T-helper 2 cell (primary cell): ENCODE measurements at places on chromosomes 2 and 18.

DNA sequence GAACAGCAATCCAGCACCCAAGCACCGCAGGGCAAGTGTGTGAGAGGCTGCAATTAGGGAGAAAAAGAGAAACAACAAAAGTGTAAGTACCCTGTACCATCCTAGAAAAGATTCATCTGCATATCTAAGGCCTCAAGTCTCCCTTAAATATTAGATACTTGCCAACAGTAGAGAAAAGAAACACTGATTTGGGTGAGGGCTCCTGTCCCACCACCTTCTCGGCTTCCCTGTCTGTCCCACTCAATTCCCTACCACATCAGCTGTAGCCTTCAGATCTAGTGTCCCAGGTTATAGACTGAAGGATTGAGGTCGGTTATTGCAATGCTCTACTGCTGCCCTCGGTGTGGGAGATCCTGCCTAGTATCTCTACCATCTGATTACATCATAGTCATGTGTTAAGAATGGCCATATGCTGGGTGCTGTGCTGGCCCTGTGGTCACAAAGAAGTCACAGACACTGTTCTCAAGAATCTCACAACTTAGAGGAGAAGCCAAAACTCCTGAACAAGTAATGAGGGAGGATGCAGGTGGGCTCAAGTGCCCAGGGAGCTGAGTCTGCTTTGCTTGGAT, 2.5 kb downstream of the RAX start:
- no peak for DNase-seq

DNA sequence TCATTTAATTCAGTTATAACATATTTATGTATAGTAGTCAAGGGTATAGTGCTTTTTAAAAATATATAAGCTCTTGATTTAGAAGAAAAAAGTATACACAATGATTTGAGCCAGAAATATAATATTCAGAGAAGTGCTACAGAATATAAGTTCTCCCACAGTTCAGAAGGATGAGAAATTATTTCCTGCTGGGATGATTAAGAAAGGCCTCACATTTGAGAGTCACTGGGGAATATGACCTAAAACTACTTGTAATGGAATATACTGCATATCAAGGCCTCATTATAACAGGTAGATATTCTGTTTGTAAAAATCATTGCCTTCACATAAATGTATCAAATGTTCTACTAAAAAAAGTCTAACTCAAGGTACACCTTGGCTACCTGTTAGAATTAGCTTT, 203.5 kb downstream of the MBD2 start:
- no peak for DNase-seq

GRCh38 chr2:39099870-39100728, 20.8 kb downstream of the SOS1 start:
- no peak for DNase-seq

- DNase-seq, result no peak
These were observed 109.8 kb downstream of the CCDC178 start for GRCh38 chr18:33330711-33331110.

DNA sequence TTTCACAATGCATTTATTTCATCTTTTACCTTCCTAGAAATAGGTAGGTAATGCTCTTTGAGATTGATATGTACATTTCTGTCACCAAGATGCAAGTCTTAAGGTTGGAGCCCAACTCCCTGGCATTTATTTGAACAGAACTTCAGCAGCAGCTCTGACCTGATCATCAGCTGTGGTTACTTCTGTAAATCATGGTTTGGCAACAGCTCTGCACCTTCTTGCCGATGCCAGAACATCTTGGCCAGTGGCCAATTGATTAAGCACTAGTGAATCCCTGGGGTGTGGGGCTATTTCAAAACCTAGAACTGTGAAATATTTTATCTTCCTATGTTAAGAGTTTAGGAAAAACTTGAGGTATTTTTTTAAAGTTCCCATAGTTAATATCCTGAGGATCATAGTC, 124.8 kb upstream of the NYAP2 start:
- no peak for DNase-seq

DNA sequence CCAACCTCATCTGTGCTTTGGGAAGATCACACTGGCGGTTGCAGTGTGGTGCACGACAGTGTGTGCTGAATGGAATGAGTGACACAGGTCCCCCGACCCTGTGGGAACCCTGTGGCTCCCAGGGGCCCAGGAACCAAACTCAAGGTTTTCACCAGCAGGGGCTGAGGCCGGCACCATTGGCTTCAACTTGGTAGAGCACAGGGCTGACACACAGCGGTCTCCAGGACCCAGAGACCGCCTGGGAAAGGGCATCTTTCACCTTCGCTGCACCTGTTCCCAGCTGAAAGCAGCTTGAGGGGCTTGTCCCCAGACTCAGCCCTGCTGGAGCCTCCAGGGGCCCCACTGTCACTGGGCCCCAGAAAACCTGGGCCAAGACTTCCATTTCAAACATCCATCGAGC, 59.0 kb upstream of the ODC1 start:
- DNase-seq, result no peak

- DNase-seq, result no peak
These were observed 467.3 kb upstream of the MYT1L start for GRCh38 chr2:2798337-2798736.

DNA sequence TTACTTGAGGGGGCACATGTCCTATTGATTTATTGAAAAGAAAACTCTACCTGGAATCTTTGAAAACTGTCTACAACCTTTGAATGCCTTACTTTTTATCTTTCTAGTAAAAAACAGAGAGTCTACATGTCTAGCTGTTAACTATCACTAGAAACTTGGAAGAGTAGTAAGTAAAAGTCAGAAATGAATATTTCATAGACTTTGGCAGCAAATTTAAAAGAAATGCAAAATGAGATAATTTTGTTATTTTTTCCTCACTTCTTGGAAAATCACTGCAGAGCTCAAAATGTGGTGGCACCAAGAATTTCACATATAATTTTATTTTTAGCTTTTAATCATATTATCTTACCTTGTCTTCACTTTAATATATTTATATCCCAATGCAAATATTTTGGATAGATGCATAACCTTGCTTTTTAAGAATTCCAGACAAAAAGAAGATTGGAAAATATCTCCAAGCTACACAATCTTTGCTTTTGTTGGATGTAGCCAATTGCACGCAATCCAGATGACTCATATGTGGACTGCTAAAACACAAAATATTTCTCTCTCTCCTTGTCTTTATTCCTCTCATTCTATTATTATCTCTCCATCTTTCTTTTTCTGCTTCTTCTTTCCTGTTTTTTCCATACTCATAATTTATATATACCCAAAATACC, 92.2 kb upstream of the DSEL start:
- no peak for DNase-seq

DNA sequence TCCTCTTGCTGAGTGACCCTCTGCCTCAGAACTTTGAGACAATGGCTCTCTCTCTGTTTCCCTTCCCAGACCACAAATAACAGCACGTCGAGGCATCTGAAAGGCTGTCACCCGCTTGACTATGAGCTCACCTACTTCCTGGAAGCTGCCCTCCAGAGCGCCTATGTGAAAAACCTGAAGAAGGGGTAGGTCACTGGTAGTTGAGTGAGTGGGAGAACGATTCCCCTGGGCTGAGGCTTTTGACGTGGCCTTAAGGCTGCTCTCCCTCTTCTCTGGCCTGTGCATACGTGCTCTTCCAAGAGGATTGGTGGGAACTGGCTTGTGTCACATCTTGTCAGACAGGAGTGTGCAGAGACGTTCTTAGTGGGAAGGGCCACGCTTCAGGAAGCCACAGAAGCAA, 63.1 kb upstream of the MCFD2 start:
- no peak for DNase-seq

GRCh38 chr2:160365716-160366367, 127.8 kb downstream of the RBMS1 start:
- no peak for DNase-seq

GRCh38 chr2:35347561-35347960, 1008.0 kb upstream of the CRIM1 start:
- no peak for DNase-seq

- DNase-seq, result no peak
These were observed 47.5 kb downstream of the THUMPD2 start for GRCh38 chr2:39731546-39731945.

DNA sequence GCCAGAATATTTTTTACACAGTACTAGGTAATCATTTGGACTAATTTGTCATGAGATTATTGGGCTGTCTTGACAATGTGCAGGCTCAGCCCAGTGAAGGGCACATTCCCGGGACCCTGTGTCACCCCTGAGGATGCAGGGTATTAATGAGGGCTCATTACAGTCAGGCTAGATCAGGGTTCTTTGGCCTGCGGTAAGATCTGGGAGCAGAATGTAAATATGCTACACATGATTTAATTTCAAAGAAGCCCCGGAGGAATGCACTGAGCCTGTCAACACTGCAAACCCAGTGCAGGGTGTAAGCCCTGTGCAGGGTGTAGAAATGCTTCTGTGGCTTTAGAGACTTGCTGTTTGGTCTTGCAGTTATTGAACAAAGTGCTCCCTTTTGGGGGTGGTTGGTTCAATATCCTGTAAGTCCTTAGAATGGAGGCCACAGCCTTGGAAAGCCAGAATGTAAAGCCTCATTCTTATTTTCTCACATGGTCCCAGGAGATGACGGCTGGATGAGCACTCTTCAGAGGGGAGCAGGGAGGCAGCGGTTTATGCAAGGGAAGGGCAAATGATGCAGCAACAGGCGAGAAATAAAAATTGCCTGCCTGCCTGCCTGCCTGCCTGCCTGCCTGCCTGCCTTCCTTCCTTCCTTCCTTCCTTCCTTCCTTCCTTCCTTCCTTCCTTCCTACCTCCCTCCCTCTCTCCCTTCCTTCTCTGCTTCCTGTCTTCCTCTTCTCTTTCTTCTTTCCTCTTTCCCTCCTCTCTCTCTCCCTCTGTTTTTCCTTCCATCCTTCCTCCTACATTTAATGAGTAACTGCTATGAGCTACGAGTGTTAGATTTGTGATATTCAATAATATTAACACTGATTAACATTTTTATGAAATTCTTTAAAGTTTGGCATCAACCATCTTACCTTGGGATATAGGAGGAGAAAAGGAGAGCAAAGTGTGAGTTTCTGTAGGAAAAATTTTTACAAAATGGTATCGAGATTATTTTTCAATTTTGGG, 148.8 kb downstream of the VAPA start:
- DNase-seq, result no peak

- DNase-seq, result no peak
These were observed 192.8 kb downstream of the MTX2 start for GRCh38 chr2:176461809-176462670.

GRCh38 chr18:37225279-37225678, 340.3 kb downstream of the CELF4 start:
- DNase-seq, result no peak

- no peak for DNase-seq
These were observed 13.9 kb downstream of the ARPC2 start for GRCh38 chr2:218230882-218231281.

DNA sequence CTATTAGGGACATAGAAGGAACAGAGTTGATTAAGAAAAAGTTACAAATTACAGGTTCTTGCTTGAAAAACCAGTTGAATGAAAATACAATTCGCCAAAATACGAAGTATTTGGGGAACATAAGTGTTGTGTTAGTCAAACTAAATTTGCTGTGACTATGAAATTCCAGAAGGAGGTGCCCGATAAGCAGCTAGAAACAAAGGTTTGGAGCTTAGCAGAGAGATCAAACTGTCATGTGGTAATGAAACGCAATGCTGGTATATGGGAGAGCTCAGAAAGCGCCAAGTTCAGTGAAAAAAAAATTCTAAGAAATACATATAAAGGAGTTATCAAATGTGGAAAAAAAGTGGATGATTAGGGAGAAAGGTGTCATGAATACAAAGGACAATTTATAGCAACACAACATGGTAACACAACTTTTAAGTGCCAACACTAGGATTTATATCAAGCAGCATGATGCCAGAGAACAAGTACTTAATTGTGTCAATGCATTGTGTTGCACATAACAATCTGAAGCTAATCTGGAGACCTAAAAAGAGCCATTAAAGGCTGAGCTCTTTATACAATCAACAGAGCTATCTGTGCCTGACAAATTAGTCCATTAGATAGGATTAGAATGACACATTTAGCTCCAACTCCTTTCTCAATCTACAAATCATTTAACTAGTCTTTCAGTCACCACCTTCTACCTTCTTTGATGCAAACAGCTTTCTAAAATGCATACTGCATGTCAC, 31.2 kb downstream of the SMAD2 start:
- no peak for DNase-seq

DNA sequence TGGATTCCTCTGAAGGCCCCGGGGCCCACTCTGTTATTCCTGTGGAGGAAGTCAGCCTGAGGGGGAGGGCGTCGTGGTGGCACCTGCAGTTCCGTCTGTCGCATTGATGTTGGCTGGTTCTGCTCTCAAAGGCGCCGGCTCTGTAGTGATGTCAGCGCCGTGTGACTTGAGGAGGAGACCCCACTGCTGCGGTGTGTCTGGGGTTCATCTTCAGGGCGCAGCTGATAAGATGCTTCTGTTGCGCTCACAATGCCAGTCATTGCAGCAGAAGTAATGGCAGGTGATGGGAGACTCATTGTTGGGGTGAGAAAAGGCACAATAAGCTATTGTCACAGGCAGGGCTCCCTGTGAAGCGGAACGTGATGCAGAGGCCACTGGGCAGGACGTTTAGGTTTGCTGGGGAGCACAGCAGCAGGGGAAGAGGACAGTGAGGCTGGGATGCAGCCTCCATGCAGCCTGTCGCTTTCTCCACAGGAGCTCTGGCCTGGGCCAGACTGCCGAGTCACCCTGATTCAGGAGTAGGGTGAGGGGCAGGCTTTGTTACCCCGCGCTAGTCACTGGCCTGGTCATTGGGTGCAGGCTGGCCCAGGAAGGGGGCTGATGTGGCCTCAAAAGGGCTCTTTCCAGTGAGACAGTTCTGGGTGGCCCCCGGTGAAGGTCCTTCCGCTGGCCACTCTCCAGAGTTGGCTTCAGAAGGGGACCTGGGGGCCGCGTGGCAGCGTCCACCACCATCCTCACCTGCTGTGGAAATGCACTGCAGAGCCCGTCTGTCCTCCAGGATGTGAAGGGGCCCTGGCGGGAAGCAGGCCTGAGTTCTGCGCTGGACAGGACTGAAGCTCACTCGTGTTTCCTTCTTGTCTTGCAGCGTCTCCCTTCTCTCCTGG, 42.9 kb downstream of the SH3BP4 start:
- no peak for DNase-seq

GRCh38 chr18:74715865-74716712, 118.4 kb downstream of the ZNF407 start:
- DNase-seq, result no peak

- DNase-seq, result no peak
These were observed 20.1 kb upstream of the MREG start for GRCh38 chr2:216033403-216033802.

DNA sequence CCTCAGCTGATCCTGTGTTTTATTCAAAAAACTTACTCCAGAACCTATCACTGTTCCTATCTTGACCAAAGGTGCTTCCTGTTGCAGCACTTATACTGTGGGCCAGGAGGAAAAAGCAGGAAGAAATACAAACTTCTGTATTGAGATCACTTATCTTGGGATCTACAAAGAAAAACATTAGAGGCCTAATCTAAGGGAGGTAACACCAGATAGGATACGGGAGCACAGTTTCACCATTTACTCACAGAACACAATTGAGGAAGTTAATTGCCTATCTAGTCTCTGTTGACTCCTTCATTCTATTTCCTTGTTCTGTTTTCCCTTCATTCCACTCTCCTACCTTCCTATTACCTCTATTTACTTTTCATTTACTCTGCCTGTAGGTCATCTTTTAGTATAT, 287.2 kb upstream of the LINC00305 start:
- no peak for DNase-seq

- DNase-seq, result no peak
These were observed 503.6 kb downstream of the SPAG16 start for GRCh38 chr2:213787869-213788268.
